Activated naive CD8-positive, alpha-beta T cell treated with anti-CD3 and anti-CD28 coated beads for 36 hours (primary cell): ENCODE measurements at places on chromosomes 5 and 9.

- DNase-seq, result no peak
Observed at GRCh38 chr9:33318781-33319180, 28.5 kb downstream of the NFX1 start.

DNA sequence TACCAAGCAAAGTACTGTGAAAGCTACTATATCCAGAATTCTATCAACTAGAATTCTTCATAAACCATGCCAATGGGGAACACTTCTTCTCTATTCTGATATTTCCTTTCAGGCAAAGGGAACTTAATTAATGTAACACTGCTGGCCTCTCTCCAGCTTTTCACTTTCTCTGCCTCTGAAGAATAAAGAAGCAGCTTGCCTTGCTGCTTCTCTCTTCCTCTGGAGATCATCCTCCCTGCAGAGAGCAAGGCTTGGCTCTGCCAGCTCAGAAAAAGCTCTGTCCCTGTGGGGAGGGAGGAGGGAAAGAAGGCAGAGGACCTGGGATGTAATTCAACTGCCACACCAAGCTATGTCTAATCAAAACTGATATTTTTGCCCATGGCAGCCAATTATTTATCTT, 6.5 kb downstream of the CTNND2 start:
- DNase-seq, result no peak

- no peak for DNase-seq
Observed at GRCh38 chr9:4796988-4797853, 4.5 kb downstream of the RCL1 start.

GRCh38 chr9:114591849-114592248, 4.3 kb downstream of the ATP6V1G1 start:
- DNase-seq, result no peak

- DNase-seq, result no peak
Observed at GRCh38 chr9:69141851-69142250, 32.2 kb upstream of the TJP2 start.

- peak; percentile 43 for DNase-seq
Observed at GRCh38 chr5:1255081-1255561, 29.9 kb downstream of the SLC6A18 start.

- peak; percentile 74 for DNase-seq
Observed at GRCh38 chr5:176573564-176574296, 24.6 kb downstream of the CDHR2 start.

DNA sequence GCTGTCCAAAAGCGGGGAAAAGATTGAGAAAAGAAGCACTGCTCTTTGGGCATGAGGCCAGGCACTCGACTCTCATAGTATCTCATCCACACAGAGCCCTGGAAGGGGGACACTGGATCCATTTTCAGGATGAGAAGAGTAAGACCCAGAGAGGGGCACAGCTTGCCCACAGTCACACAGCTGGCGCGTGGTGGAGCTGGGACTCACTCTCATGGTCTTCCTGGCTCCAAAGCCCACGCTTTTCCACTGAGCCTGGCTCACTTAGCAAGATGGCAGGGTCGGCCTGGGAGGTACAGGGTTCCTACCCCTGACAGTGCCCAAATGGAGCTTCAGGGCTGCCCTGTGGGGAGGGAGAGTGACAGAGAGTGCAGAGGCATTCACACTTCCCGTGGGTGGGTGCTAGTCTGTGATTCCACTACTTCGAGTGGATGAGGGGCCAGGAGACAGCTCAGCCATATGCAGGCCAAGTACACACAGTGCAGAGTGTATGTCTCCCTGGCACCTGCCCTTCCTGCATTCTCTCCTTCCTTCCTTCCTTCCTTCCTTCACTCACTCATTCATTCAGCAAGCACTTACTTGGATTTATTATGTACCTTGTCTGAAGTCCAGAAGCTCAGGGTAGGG, 18.3 kb upstream of the IGFBPL1 start:
- no peak for DNase-seq

DNA sequence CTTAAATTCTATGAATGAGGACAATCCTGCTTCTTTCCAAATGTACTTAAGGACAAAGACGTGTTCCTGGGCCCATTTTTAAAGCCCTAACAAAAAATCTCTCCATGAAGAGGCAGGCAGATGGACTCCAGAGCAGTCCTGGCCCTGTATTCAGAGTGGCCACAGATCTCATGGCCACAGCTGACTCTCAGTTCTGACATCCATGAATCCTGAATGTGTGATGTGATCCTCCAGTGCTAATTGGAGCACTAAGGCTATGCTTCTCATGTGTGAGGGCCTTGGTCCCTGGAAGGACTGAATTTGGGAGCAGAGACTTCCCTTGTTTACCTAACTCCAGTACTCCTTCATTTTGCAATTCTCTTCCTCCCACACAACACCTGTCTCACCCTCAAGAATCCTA, 373.0 kb downstream of the AGTPBP1 start:
- no peak for DNase-seq

DNA sequence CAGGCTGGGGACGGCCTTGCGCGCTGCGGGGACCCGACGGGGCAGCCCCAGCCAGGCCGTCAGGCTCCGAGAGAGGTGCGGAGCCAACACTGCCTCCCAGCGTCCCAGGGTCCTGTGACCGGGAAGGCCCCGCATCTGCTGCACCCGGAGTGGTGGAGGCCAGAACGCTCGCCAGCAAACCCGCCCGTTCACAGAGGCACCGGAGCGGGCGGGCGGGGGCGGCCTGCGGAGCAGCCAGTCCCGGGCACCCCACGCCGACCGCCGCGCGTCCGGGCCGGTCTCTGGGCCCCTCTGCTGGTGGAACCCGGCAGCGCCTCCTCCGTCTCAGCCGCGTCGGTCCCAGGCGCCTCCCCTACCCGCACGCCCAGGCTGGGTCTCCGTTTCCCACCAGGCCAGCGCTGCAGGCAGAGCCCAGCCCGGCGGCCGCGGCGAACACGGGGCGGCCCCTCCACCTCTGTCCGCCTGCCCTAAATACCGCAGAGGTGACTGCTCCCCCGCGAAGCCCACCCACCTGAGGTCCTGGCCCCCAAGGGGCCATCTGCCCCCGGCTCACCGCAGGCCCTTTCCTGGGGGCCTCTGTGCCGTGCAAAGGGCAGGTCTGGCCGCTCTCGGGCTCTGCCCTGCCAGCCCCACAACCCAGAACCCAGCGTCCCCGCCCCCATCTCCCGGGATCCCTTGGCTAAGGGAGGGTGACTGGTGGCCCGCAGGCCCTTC, 15.9 kb downstream of the EXD3 start:
- peak; percentile 78 for DNase-seq

- no peak for DNase-seq
Observed at GRCh38 chr5:34519489-34520220, 136.5 kb upstream of the RAI14 start.

- DNase-seq, result no peak
Observed at GRCh38 chr5:106312360-106312759, 1358.4 kb downstream of the EFNA5 start.

DNA sequence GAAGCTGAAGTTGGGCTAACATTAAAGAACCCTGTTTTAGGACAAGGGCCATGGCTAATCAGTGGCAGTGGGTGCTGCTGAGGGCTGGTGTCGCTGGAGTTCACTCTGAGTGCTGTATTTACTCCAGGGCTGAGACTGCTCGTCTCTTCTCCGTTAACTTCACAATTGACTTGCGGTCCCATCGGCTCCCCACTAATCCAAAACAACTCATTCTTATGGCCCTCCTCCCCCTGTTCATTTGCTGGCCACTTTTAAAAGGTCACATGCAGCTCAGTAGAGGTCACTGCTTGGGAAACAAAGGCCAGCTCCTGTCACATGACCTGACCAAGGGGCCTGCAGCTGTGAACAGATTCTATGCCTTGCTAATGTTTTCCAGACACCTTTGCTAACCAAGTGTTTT, 38.4 kb downstream of the PTCH1 start:
- no peak for DNase-seq

DNA sequence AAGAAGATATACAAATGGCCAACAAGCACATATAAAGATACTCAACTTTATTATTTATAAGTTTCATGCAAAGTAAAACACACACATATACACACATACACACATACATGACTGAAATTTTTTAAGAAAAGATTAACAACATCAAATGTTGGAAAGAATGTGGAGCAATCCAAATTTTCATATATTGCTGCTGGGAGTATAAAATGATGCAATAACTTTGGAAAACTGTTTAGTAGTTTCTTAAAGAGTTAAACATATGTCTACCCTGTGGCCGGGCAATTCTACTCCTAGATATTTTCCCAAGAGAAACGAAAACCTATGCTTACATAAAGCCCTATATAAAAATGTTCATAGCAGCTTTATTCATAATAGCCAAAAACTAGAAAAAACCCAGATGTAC, 99.8 kb upstream of the NR4A3 start:
- DNase-seq, result no peak

GRCh38 chr5:81884871-81885270, 87.0 kb upstream of the ATG10 start:
- DNase-seq, result no peak

- DNase-seq, result no peak
Observed at GRCh38 chr9:71895117-71895516, 15.9 kb downstream of the ABHD17B start.

- no peak for DNase-seq
Observed at GRCh38 chr5:88287846-88288527, 19.3 kb upstream of the TMEM161B start.

DNA sequence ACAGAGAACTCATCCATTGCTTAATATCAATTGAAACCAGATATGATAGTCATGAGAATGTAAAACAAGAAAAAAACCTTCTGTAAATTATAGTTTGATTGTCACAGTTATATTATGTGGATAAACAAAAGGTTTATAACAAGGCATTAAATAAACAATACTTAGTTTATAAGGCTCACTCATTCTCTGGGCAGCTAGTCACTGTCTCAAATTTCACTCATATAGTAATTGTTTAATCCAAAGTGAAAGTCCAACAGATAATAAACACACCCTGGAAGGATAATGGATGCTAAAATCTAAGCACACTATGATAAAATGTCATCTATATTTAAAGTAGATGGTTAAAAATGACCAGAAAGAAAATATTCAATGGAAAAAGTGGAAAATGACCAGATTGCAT, 30.8 kb upstream of the SLC12A2 start:
- DNase-seq, result no peak

- no peak for DNase-seq
Observed at GRCh38 chr5:31680528-31680927, 41.6 kb downstream of the PDZD2 start.

DNA sequence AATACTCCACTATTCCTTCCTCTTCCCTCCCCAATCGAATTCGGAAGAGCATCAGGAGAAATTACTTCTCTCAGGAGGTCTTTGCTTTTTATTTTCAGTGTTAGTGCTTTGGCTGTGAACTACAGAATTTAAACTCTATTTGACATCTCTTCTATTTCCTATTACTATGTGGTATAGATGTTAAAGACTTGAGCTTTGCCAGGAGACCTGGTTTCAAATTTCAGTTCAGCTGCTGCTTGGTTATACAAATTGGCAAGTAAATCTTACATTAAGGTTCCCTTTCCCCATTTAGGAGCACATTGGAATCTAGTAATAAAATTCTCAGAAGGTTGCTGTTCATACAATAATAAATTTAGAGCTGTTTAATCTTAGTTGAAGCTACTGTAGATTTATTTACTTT, 13.1 kb downstream of the UHRF2 start:
- no peak for DNase-seq

DNA sequence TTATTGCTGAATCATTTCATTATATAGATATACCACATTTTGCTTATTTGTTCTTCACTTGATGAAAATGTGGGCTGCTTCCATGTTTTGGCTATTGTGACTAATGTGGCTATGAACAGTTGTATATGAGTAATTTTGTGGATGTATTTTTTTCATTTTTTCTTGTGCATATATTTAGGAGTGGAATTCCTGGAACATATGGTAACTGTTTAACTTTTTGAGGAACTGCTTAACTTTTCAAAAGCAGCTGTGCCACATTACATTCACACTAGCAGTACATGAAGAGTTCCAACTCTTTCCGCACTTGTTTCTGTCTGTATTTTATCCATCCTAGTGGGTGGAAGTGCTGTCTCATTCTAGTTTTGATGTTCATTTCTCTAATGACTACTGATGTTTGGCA, 67.8 kb downstream of the JAK2 start:
- no peak for DNase-seq

- no peak for DNase-seq
Observed at GRCh38 chr5:141532726-141533125, 43.8 kb downstream of the PCDHGC5 start.

DNA sequence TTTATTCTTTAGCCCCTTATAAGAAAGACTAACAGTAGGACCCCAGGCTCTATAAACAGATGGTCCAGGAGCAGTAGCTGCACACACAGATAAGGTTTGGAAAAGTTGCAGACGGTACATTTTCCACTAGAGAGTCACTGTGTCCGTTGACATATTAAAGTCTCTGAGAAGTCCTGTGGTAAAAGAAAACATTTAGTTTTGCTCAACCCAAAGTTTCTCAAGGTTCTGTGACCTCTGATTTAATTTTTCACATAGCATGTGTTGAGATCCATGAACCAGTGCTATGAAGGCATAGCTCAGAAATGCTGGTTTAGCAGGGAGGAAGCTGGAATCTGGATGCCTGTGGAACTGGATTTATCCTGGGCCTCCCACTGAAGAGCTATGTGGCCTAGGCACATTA, 62.7 kb upstream of the RASEF start:
- DNase-seq, result no peak

DNA sequence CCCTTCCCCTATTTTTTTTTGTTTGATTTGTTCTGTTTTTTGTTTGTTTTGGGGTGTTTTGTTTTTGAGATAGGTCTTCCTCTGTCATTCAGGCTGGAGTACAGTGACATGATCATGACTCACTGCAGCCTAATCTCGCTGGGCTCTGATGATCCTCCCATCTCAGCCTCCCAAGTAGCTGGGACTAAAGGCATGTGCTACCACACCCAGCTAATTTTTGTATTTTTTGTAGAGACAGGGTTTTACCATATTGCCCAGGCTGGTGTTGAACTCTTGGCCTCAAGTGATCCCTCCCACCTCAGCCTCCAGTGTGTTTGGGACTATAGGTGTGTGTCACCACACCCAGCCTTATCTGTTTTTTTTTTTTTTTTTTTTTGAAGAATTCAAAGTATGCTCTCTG, 605.4 kb downstream of the DNAH5 start:
- no peak for DNase-seq

DNA sequence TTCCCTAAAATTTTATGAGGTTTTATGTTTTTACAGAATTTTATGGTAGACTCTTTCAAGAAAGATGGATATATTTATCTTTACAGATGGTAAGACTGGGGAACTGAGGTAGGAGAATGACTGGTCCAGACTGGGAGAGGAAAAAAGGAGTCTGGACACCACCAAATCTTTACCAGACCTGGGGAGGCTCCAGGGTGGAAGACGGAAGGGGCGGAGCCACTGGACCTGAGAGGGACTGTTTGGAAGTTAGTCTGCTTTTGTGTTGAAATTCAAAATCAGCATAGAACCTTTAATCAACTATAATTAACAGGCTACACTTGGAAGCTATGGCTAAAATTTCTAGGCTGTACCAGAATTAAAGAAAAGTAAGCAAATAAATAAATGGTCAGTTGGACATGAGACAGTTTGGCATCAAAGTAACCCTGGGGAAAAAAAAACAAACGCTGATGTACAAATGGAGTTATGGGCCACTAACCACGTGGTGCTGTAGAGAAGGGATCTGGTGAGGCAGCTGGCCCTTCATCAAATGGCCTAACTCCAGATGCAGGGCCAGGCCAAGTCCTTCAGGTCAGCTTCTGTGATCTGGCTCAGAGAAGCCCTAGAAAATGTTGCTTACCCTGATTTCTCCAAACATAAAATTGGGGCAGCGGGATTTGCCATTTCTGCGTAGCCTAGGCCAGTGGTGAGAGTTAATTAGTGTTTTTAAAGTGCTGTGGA, 155.1 kb downstream of the ARSB start:
- no peak for DNase-seq

- DNase-seq, result no peak
Observed at GRCh38 chr5:123455640-123456039, 32.4 kb upstream of the CEP120 start.

GRCh38 chr5:134101686-134102439, 12.6 kb upstream of the TCF7 start:
- DNase-seq, result peak; percentile 80
